CD4-positive, alpha-beta T cell treated with Interferon alpha-2 for 1 hour (primary cell): ENCODE measurements at places on chromosomes 4 and X.

DNA sequence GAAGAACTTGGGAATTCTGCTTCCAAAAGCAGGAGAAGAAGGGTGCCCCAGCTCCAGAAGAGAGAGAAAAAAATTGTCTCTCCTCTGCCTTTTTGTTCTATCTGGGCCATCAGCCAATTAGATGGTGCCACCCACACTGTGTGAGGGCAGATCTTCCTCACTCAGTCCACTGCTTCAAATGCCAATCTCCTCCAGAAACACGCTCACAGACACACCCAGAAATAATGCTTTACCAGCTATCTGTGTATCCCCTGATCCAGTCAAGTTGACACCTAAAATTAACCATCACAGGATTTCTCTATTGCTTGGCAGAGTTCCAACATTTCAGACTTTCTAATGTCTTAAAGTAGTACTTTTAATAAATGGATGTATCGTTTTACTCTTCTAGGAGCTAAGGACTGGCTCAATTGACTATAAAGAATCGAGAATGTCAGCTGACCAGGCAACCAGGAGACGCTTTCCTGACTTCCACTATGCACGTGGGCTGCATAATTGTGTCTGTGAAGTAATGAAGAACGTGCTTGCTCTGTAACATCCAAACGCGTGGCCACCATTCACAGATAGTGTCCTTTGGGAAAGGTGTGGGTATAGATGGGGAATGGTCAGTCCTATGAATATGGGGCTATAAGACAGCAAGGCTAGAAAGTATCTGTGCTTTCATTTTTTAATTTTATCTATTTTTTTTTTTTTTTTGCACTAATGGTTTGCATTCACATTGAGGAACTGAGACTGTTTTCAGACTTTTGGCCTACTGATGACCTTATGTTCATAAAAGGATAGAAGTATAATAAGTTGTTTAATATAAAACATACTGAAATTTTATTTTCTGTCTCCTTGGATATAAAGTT, 9.9 kb upstream of the SMIM20 start:
- DNase-seq = no peak

- no peak for DNase-seq
Observed at GRCh38 chr4:118388606-118389005, 35.8 kb upstream of the PRSS12 start.

DNA sequence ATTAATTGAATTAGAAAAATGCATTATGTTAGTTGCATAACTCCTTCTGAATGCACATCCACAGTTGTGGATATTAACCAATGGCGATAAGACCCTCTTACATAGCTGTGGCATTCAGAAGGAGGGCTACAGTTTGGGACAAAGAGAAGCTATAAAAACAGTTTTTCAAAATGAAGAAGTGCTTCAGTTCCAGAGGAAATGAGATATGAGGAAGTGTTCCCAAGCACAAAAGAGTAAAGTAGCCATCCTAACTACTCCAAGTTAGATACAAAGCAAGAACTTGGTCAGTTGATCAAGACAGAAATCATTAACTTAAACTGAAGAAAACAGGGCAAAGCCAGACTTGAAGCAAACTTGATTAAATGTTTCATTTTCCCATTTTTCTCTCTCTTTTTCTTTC, 17.2 kb upstream of the ADGRL3 start:
- no peak for DNase-seq

GRCh38 chrX:101078716-101079598, at the start of gene TMEM35A:
Gene TMEM35A, plus strand, starts transcription at chrX:101078879. Its CDS starts 124 bp downstream, at chrX:101079003.
- DNase-seq = no peak

GRCh38 chr4:2924765-2925301, 38.4 kb downstream of the NOP14 start:
- no peak for DNase-seq

DNA sequence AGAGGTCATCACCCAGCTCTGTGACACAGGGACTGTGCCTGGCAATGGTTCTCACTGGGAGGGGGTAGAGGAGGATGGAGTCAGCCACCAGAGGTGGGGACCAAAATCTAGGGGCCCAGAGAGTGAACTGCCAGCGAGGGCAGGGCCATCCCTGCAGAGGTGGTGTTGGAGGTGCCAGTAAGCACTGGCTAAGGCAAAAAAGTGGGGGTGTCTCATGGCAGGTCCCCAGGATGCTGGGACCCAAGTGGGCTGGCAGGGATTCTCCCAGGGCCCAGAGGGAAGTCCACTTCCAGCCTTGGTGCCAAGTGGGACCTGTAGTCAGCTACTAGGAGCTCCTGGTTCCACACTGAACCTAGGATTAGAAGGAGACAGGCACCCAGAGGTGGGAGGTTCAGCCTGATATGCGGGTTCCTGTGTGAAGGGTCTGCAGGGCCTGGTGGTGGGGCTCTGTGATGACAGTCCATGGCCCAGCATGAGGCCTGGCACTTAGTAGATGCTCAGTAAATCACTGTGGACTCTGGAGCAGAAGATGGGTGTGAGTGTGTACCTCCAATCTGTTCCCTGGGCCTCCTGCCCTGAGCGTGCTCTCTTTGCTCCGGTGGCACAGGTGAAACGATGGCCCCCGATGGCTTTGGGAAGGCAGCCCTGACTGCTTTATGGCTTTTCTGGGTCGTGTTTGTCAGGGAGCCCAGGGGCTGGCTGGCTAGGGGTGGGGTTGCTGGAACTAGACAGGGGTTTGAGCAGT, 81.5 kb downstream of the PSAPL1 start:
- no peak for DNase-seq

DNA sequence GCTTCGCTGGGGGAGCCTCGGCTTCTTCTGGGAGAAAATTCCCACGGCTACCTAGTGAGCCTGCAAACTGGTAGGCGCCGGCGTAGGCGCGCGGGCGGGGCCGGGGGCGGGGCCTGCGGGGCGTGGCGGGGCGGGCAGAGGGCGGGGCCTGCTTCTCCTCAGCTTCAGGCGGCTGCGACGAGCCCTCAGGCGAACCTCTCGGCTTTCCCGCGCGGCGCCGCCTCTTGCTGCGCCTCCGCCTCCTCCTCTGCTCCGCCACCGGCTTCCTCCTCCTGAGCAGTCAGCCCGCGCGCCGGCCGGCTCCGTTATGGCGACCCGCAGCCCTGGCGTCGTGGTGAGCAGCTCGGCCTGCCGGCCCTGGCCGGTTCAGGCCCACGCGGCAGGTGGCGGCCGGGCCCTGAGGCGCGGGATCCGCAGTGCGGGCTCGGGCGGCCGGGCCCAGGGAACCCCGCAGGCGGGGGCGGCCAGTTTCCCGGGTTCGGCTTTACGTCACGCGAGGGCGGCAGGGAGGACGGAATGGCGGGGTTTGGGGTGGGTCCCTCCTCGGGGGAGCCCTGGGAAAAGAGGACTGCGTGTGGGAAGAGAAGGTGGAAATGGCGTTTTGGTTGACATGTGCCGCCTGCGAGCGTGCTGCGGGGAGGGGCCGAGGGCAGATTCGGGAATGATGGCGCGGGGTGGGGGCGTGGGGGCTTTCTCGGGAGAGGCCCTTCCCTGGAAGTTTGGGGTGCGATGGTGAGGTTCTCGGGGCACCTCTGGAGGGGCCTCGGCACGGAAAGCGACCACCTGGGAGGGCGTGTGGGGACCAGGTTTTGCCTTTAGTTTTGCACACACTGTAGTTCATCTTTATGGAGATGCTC, at the start of gene HPRT1:
TSS of gene HPRT1 (plus strand) at position 161 of the 857 bp plus-strand sequence. CDS start at position 308, 147 bp downstream.
- DNase-seq = peak; percentile 84

GRCh38 chr4:152479428-152480026, 56.4 kb downstream of the FBXW7 start:
- DNase-seq = no peak

GRCh38 chrX:63434206-63434605, 83.1 kb upstream of the SPIN4 start:
- no peak for DNase-seq

DNA sequence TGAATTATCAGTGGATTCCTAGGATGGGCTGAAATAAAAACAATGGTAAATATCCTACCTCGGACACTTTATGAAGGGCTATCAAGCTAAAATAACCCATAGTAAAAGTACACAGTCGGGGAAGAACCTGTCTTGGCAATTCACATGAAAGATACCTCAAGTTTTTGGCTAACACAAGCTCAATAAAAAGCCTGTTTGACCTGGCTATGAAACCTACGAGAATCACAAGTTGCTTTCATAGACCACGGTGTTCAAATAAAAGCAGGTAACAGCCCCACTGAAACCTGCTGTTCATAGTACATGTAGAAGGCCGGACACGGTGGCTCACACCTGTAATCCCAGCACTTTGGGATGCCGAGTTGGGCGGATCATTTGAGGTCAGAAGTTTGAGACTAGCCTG, 12.3 kb downstream of the RLIM start:
- no peak for DNase-seq
